ENCODE measurements at places on chromosomes 5 and 9.

GRCh38 chr9:27560457-27560856 is 12.8 kb downstream of the C9orf72 start:
- no peak for DNase-seq

DNA sequence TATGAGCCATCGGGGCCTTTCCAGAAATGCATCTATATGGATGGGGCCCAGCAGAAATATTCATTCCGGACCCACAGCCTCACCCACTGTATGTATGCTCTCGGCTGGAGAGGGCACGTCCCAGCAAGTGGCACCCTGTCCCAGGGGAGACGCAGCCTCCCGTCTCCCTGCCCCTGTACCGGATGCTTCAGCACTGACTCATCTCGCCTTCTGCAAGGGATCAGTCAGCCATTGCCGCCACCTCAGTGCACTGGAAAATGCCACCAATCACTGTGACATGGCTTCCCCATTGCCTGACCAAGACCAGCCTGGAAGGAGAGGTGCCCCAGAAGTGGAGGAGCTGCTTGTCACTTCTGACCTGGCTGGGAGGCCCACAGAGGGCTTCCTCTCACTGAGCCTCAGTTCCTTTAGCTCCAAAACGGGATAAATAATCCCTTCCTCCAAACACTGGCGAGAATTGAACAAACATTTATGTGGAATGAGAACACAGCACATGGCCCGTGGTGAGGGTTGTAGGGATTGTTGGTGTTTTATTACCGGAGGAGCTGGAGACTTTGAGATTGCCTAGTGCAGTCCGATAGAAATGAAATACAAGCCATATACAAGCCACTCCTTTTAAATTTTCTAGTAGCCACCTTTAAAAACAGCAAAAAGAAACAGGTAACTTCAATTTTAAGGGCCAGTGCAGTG is 43.9 kb upstream of the ORM1 start:
- DNase-seq = no peak

GRCh38 chr9:113177251-113177650 is 26.4 kb downstream of the SLC31A2 start:
- no peak for DNase-seq

GRCh38 chr5:112975721-112976431 is 722 bp upstream of the DCP2 start:
- DNase-seq = no peak

DNA sequence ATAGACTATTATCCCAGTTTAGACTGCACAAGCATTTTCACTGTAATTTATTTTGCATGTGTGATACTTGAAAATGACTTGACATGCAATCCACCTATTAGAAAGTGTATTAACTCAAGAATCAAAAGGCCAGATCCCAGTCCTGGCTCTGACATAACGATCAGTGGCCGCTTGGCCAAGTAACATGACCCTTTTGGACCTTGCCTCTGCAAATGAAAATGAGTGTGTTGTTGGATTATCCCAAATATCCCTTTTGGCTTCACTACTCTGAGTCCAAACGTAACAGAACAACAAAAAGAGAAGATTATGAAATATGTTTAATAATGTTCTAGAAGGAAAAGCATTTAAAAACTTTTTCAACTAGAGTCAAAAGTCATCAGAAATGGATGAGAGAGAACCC is 19.0 kb downstream of the DMGDH start:
- no peak for DNase-seq

DNA sequence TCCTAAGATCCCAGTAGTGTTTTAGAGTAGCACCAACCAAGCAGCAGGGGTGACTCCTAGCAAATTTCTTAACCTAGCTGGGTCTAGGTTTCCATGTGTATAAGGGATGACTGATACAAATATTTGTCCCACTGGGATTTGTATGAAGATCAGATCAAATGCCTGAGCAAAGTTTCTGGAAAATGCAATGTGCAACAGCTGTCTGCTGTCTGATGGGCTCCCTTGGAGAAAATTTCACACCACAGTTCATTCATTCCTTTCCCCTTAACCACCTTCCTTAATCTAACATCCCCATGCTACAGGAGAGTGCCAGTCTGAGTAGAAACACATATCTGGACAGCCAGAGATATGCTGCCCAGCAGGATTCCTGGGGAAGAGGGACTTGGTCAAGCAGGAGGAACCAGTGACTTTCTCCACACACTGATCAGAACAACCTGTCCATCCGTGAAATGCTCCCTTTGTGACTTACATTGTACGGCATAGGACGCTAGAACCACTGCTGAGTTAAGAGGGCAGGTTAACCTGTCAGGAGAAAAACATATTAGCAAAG is 53.3 kb downstream of the PTPN3 start:
- no peak for DNase-seq

DNA sequence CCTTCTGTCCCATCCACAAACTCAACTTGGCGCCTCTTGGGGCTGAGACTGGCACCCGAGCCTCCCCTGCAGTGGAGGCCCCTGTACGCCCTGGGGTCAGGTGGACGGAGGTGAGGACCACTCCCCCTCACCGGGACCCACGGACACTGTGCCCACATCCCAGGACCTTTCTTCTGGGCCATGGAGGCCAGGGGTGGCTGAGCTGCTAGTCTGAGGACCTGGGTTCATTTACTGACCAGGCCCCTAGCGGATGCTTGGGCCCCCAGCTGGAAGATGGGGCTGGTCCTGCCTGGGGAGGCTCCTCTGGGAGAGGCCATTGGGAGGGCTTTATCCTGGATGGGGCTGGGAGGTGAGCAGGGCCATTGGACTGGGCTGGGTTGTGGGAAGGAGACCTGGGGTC is 16.9 kb upstream of the SLC6A19 start:
- DNase-seq = no peak

All from GM04504 (cell line).